ENCODE measurements at places on chromosomes 13 and 19.

- no peak for DNase-seq
These were observed 2.1 kb downstream of the TM6SF2 start for GRCh38 chr19:19270749-19271571.

- no peak for DNase-seq
These were observed 472.7 kb downstream of the DIAPH3 start for GRCh38 chr13:59690857-59691500.

- no peak for DNase-seq
These were observed 40.2 kb upstream of the ABCC4 start for GRCh38 chr13:95341441-95341840.

- DNase-seq, result no peak
These were observed 362.4 kb downstream of the KCTD12 start for GRCh38 chr13:76523740-76524340.

- DNase-seq, result no peak
These were observed 354.4 kb upstream of the ARGLU1 start for GRCh38 chr13:106922384-106922783.

- no peak for DNase-seq
These were observed 4.8 kb downstream of the PDX1 start for GRCh38 chr13:27924529-27925141.

Data from posterior cingulate gyrus (tissue), 11 donors.